ENCODE measurements at places on chromosomes 11 and 22.

DNA sequence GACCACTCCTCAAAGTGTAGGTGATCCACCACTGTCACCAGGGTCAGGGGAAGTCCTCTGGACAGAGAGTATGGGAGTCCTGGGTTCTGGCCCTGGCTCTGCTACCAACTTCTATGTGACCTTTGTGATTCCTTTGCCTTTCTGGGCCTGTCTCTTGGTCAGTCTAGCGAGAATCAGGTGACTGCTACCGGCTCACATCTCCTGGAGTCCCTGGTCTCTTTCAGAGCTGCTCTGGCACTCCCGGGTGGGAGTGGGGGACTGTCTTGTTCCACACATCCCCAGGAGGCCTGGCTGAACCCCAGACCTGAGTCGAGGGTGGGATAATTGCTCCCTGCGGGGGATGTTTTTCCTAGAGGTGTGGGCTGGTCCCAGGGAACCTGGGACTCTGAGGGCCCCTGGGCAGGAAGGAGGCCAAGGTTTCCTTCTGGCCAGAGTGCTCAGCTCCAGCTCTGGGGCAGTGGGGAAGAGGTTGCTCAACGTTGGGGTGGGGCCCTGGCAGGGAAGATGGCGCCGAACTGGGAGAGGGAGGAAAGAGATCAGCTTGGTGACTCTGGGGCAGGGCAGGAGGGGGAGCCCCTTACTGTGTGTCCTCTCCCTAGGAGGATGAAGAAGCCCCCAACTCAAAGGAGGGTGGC is 2.1 kb downstream of the SOX10 start:
- no peak for DNase-seq

- DNase-seq: no peak
Measured at GRCh38 chr11:73288192-73288872, 16.2 kb downstream of the P2RY6 start.

- no peak for DNase-seq
Measured at GRCh38 chr11:128482512-128483191, 104.7 kb downstream of the ETS1 start.

DNA sequence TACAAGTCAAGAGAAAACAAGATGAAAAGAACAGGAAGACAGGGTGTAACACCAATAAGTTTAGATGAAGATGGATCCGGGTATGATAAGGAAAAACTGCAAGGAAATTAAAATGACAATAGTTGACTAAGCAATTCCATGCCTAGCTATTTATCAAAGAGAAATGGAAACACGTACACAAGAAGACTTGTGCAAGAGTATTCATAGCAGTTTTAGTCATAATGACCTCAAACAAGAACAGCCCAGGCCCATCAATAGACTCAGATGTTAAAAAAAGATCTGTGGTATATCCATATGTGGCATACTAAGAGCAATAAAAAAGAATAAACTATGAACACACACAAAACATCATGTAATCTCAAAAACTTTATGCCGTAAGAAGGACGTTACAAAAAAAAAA is 33.2 kb downstream of the SLC5A12 start:
- no peak for DNase-seq

DNA sequence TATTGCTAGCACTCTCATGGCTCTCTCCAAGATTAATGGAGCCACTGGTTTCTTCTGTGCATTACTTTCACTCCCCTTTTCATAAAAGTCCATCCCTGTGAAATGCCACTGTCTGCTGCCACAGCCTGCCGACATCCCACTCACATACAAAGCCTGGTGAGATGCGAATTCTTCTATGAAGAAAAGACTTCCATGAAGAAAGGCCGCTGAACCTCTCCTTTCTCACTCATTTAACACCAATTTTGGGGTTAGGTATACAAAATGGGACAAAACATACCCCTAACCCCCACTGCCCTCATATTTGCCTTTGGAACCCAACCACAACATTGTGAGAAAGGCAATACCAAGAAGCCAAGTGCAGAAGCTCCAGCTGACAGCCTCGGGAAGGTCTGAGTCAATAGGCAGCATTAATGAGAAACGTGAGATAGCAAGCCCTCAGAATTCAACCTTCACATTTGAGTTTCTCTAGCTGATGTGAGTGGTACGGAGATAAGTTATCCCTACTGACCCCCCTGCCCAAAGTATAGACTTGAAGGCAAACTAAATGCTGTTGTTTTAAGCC is 156.4 kb downstream of the ATG16L2 start:
- DNase-seq: no peak

- DNase-seq: no peak
Measured at GRCh38 chr11:10019906-10020682, 273.9 kb downstream of the SBF2 start.

GRCh38 chr11:115903179-115903578 is 399.0 kb upstream of the CADM1 start:
- DNase-seq: no peak

DNA sequence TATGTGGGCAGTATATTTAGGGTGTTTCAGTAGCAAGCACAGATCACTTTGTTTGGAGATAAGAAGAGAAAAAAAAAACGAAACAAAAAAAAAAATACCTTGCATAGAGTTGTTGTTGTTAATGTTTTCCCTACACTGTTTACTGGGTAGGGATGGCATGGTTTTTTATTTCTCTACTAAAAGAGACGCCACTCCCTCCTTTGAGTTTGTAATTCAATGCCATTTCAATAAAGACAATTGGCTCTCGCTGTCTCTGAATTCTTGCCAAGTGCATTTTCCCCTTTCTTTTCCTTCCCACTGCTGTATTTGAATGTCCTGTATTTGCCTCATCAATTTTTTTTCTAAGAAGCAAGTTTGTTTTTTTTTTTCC is 213.9 kb upstream of the UBASH3B start:
- no peak for DNase-seq

GRCh38 chr11:101401245-101401644 is 182.6 kb downstream of the TRPC6 start:
- DNase-seq: no peak

GRCh38 chr11:68990995-68991780 is 10.4 kb upstream of the MRGPRD start:
- no peak for DNase-seq

DNA sequence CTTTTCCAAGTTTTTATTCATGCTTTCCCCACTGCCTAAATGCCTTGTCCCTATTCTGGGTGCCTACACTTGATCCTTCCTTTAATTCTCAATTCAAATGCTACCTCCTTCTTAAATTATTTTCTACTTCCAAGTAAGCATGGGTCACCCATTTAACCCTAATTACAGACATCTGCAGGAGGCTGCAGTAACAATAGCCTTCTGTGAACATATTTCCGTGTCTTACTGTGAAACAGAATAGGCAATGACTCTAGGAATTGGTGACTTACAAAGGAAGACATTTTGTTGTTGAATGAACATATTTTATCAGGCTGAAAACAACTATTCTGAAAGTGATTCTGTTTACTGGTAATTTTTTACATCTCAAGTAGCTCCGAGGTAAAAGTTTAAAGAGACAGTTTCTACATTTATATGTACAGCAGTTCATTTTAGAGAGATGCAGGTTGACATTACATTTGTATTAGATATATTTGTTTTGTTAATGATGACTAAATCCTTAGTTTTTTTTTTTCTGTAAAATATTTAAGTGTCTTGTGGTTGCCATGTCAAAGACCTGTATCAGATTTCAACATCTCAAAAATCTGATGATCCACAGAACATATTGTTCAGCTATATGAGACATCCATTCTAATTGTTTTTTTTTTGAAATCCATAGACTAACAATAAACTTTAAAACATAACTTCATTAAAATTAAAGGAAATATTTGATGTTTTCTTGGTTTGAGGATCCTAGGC is 316.8 kb downstream of the CASP12 start:
- no peak for DNase-seq

DNA sequence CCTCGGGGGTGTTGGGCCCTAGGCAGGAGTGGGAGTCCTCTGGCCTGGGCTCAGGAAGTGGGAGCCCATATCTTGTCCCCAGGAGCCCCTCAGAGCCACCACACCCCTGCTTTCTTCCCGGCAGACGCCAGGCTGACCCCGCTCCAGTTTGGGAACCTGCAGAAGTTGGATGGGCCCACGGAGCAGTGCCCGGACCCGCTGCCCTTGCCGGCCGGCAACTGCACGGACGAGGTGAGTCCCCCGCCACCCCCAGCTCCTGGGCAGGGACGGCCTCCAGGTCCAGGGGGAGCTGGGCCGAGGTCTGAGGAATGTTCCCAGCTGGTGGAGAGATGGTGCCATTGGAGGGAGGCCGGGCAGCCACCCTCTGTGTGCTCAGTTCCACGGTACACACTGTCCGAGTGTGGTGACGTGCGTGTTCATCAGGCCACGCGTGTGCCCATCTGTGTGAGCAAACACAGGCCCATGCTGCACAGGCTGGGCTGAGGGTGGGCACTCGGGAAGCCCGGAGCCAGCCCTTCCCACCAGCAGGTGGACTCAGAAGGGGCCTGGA is 4.8 kb downstream of the MUC5B start:
- no peak for DNase-seq

GRCh38 chr11:71114124-71114851 is 138.1 kb downstream of the SHANK2 start:
- DNase-seq: no peak

DNA sequence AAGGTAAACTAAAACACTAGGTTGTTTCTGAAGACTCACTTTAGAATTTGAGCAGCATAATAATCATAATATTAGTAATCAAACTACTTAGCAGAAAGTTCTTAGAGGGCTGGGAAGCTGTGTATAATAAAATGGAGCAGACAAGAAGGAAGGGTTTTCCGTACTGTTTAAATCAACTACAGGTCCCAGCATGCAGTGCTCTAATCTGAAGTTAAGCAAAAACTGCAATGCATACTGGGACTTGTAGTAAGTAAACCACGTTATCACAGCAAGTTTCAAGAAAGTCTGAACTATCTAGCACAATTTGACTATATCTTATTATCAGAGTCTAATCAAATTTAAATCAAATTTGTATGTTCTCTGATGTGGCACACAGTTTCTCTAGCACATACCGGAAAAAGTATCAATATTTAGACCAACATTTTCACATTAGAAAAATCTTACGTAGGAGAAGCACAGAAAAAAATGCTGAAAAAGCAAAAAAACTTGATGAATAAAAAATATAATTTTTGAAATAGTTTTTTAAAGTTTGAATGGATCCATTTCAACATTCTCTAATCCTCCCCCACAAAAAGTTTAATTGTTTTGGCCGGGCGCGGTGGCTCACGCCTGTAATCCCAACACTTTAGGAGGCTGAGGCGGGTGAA is 8.2 kb downstream of the PHF21A start:
- DNase-seq: no peak

GRCh38 chr11:125579811-125580210 is 10.5 kb downstream of the EI24 start:
- DNase-seq: no peak
